Stimulated activated CD4-positive, alpha-beta T cell treated with anti-CD3 and anti-CD28 coated beads, Interleukin-2, amount 100 ng/mL, for 24 hours (primary cell): ENCODE measurements at places on chromosomes 6 and 20.

GRCh38 chr6:23181356-23182110 is 612.2 kb downstream of the HDGFL1 start:
- DNase-seq: no peak

GRCh38 chr20:57282670-57283361 is 16.4 kb upstream of the BMP7 start:
- no peak for DNase-seq

DNA sequence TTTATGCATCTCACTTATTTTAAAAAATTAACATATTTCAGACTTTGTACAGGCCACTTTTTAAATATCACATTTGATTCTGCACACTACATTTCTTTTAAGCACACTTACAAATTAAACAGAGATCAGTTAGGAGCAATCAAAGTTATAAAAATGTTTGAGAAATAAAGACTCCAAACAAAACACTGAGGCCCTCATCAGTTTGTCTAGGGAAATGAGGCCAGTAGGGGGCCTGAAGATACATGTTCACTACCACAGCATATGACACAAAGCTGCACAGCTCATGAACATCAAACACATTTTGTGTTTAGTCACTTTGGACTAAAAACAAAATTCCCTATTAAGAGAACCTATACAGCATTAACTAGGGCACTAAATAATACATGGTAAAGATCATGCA is 180.5 kb downstream of the PDE7B start:
- no peak for DNase-seq

GRCh38 chr6:98593676-98594075 is 240.7 kb upstream of the POU3F2 start:
- no peak for DNase-seq

GRCh38 chr6:51260003-51260402 is 441.3 kb downstream of the TFAP2B start:
- no peak for DNase-seq

DNA sequence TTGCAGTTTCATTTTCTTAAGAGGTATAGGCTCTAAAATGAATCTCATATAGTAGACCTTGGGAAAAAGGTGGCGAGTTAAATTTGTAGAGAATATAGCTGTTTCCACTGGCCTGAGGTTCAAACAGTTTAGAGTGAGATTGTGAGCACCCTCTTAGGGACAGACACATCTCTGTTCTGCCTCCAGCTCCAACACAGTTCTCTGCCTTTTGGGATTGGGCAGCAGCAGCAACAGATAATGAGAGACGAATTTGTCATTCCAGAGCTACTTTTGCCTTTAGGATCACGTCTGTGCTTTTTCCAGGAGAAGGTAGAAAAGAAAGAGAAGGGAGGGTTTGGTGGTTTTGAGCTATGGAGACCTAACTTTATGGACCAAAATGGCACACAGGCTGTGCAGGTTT is 289.4 kb downstream of the PRL start:
- no peak for DNase-seq

DNA sequence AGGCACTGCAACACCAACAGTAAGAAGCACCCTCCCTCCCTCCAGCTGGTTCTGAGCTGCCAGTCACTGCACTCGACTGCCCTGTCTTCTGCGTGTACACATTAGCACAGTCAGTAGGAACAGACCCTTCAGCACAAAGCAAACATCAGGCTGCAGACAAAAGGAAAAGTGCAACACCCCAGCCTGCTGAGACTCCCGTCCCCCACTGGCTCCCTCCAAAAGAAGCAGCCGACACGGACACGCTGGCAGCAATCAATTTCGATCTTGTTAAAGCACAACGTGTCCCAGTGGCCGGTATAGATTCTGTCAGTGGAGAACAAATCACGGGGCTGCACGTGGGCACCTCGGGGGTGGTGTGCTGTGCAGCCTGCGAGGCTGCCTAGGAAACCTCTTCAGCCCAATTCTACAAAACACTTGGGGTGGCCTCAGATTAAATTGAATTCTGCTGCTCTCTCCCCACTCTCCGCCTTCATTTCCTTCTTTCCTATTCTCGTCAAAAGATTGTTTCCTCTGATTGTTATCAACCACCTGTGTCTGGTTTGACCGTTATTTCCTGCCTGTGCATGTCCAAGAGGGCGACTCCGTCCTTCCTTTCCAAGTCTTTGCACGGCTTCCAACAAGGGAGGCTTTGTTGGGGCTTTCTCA is 38.7 kb downstream of the TRAF3IP2 start:
- no peak for DNase-seq

DNA sequence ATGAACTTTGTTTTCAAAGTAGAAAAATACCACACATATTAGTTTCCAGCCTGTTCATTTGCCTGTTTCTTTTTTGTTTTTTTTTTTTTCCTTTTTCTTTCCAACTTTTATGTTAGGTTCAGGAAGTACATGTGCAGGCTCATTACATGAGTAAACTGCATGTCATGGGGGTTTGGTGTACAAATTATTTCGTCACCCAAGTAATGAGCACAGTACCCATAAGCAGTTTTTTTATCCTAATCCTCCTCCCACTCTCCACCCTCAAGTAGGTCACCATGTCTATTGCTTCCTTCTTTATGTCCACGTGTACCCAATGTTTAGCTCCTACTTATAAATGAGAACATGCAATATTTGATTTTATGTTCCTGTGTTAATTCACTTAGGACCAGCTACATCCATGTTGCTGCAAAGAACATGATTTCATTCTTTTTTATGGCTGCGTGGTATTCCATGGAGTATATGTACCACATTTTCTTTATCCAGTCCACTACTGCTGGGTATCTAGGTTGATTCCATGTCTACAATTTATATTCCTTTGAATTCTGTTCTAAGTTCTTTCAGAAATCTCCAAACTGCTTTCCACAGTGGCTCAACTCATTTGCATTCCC is 31.8 kb downstream of the SNX14 start:
- DNase-seq: no peak

GRCh38 chr20:6726761-6727160 is 40.7 kb upstream of the BMP2 start:
- no peak for DNase-seq

DNA sequence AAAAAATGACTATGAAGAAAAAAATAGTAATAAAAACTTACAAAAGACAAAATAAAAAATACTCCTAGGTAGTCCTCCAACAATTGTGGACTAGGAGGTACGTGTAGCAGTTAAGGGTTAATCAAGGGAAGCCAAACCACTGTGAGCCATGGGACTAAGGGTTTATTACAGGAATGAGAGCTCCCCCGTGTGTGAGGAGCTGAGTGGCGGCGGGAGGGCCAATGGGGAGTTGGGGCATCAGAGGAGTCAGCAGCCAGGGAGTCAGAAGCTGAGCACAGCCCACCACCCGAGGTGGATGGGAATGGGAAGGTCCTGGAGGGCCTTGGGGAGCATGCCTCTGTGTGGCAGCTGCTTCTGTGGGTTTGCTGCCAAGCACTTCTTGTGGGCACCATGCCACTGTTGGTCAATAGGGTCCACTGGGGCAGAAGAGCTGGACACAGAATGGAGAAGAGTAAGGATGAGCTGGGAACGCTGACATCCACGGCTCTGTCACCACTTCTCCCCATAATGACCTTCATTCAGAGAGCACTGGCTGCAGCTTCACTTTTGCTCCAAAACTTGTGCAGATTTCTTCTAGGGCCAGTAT is 373.3 kb downstream of the CDKAL1 start:
- DNase-seq: no peak

GRCh38 chr20:19860737-19861136 is 102.7 kb downstream of the RIN2 start:
- DNase-seq: no peak
